ENCODE measurements at places on chromosomes 11 and 22.

GRCh38 chr11:119797123-119797611, 68.2 kb upstream of the NECTIN1 start:
- peak; percentile 89 for DNase-seq

DNA sequence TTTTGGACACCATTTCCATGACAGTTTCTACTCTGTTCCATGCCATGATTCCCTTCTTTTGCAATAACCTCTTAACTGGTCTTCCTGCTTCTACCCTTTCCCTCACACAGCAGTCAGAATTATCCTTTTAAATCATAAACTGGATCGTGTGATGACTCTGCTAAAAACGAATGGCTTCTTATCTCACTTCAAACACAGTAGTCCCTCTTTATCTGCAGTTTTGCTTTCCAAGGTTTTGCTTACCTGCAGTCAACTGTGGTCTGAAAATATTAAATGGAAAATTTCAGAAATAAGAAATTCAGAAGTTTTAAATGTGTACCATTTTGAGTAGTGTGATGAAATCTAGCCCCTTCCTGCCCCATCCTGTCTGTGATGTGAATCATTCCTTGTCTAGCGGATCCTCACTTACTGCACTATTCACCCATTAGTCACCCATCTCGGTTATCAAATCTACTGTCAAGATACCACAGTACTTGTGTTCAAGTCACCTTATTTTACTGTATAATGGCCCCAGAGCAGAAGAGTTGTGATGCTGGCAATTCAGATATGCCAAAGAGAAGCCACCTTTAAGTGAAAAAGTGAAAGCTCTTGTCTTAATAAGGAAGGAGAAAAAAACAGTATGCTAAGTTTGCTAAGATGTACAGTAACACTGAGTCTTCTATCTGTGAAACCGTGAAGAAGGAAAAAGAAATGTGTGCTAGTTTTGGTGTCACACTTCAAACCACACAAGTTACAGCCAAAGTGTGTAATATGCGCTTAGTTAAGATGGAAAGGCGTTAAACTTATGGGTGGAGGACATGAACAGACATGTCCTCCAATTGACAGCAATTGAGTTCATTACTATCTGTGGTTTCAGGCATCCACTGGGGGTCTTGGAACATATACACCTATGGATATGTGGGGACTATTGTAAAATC, 283.0 kb downstream of the DDX10 start:
- no peak for DNase-seq

DNA sequence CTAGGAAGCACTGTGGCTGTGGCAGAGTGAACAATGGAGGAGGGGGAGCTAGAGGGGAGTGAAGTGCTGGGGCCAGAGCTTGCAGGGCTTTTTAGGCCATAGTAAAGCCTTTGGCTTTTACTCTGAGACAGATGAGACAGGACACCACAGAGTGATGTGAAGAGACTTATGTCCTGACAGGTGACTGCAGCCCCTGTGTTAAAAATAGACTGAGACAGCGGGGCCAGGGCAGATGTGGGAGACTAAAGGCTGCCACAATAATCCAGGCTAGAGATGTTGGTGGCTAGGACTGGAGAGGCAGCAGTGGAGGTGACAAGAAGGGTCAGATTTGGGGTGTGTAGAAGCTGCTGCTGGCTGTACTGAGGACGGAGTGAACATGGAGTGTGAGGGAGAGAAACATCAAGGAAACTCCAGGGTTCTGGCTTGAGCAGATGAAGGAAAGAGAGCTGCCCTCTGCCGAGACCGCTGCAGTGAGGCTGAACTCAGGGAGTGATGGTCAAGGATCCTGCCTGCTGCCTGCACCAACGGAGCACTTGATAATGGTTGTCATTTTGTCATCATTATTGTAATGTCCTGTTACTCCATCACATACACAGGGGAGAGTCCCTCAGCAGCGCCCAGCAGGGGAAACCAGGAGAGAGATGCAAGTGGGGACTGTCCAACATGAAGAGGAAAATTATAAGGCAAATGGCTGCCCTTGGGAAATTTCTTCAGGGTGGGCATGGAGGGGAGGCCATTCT, 27.4 kb downstream of the SLC43A1 start:
- DNase-seq: no peak

DNA sequence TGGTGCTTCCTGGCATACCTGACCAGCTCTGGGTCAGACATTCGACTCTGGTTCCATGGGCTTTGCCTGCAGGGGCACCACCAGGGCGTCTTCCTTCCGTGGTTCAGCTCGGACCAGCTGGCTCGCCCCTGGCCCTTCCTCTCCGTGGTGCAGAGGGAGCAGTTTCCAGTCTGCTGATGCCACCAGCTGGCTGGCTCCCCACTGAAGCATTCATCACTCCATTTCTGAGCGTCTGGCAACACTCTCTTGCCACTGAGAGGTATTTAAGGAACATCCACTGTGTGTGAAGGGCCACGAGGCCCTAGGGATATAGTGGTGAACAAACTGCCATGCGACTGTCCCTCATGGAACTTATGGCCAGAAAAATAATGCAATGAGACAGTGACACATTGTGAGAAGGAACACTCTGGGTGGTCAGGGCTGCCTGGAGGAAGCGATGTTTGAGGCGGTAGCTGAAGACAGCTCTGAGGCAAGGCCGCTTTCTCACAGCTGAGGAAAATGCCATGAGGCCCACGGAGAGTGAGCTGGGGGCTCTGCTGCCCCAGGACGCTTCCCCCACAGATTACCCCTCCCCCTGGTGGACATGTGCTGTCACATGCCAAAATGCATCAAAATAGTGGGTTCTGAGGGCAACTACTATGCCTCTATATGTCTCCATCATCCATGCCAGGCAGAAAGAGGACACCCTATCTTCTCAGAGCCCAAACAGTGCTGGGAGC, 44.9 kb upstream of the ARFGAP3 start:
- no peak for DNase-seq

- DNase-seq: no peak
Observed at GRCh38 chr11:79466411-79466810, 25.6 kb upstream of the TENM4 start.

- no peak for DNase-seq
Observed at GRCh38 chr22:49432897-49433443, 394.7 kb downstream of the BRD1 start.

- no peak for DNase-seq
Observed at GRCh38 chr11:10611979-10612862, 43.8 kb upstream of the LYVE1 start.

GRCh38 chr11:76175783-76176182, 30.5 kb downstream of the WNT11 start:
- DNase-seq: no peak

DNA sequence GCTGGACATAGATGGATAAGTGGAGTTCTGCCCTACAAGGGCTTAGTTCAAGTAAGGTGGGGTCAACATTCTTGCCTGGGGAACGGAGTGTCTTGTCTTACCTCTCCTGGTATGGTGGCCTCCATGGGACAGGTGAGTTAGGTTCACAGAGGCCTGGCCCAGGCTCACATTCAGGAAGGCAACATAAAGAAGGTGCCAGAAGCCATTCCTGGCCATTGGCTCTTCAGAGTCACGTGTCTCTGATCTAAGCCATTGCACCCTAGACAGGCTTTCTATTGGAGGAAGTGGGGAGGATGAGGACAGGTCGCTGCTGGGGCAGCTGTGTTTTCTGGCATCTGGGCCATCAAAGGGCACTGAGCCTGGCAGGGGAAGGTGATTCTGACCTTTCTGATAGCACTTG, 14.8 kb downstream of the LMO2 start:
- DNase-seq: no peak

DNA sequence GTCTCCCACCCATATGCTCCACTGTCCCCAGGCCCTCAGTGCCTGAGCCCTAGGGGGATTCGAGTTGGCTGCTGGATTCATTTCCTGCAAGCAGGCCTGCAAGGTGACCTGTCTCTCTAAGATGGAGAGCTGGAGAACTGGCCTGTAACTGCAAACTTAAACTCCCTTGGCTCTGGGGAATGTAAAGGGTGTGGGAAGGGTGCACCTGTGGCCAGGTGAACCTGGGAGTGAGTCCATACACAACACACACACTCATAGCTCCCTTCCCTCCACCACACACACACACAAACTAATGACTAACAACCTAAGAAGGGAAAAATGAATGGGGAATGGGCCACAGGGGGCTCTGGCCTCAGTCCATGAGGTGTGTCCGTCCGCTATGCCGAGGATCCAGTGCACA, 14.5 kb downstream of the SMTNL1 start:
- no peak for DNase-seq

DNA sequence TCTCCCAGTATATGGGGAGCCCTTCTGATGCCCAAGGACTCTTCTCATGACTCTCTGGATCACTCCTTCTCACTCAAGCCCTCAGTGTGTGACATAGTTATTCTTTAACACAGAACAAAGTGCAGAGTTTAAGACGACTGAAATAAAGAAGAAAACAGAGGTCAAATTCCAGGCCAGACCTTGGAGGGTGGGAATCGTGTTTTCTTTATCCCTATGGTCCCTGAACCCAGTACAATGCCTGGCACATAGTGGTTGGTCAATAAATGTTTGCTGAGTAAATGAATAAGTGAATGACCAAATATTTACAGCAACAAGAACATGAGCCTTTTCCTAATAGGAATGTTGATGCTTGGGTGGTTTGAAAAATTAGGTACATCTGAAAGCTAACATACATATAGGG, 28.8 kb downstream of the VSTM5 start:
- no peak for DNase-seq

GRCh38 chr11:128890543-128891368, at the start of gene KCNJ5:
Gene KCNJ5 (plus strand): TSS chr11:128891356. CDS start chr11:128911274, 19,918 bp downstream.
- DNase-seq: no peak

- no peak for DNase-seq
Observed at GRCh38 chr11:133552938-133553337, 20.6 kb upstream of the OPCML start.

DNA sequence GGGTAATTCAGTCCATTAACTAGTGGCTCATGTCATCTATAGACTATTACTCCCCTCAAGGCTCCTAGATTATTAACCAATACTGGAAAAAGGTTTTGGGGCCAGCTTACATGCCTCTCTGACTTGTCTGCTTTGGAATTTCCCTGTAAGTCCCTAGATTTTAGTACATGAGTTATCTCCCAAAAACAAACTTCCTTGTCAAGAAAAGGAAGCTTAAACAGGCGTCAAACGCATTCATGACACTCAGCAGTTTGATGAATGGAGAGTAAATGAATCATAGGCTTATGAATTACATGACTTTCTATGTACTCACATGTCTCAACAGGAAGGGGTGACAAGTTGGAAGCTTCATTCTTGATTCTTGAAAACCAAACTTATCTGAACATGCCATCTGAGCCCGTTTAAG, 70.8 kb downstream of the BLID start:
- no peak for DNase-seq

GRCh38 chr22:33747576-33748180, 172.6 kb downstream of the LARGE1 start:
- DNase-seq: no peak

DNA sequence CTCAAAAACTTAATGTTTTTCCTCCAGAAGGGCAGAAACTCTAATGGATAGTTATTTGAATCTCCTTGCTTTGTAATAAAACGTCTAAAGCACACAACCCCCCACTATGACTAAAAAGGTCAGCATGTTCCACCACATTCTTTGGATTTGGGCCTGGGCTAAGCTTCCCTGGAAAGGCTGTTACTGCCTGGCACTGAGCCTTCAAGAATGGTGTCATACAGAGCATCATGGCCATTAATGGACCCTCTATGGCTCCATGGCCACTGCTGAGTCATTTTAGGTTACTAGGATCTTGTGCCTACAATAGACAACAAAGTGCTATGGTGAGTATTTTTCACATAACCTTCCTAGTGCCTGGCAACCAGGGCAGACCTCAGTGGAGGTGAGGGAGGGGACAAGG, 242.6 kb upstream of the FAT3 start:
- DNase-seq: no peak

DNA sequence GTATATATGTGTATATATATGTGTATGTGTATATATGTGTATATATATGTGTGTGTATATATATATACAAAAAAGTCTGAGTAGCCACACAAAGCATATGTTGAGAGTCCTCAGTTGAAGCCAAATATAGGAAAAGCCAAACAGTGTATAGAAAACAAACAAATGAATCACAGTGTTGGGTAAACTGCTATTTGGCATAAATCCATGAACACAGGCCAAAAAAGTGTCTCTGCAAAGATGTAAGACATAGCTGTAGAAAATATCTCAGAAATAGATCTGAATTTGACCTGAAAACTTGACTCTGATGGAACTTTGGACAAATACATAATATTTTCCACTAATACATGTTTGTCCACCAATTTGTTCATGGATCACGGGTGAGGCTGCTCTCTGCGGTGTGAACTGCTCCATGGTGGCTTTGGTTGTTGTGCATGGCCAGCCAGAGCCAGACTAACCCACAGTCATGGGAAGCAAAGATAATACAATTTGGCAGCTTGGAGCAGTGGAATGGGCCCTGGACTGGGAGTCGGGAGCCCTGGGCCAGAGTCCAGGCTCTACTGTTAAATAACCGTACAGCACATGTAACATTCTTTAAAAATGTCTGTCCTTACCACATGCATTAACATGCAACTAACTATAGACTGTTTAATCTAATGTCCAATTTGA, 76.9 kb upstream of the EED start:
- no peak for DNase-seq

DNA sequence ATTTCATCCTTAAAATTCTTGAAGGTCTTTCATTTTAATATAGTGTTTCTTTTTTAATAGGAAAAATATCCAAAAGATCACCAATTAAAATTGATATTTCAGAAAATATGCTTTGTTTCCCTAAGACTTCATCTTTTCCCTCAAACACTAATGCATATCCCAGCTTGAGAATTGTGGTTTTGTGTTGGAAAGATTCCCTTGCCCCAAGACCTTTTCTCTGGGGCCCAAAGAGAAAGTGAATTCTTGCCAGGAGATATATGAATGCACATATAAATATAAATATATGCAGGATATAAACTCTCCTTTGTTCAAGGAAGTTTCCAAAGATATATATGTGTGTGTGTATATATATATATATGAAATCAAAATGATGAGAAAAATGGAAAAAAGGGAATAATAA, 241.2 kb downstream of the FAM76B start:
- no peak for DNase-seq

DNA sequence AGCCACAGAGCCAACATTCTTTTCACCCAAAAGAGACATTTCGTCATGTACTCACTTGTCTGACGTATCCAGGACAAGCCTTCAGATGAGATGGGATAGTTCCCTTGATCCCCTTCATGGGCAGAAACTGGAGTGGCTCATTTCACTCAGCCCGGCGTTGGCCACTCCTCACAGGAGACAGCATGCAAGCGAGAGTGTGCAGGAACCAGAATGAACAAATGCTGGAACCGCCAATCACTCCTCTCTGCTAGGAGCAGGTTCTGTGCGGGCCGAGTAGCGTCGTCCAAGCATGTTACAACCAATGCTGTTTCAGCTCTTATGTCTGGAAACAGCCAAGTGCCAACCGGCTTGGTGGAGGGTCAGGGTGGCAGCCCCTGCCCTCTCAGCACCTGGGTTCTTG, 56.7 kb upstream of the GNAZ start:
- no peak for DNase-seq

DNA sequence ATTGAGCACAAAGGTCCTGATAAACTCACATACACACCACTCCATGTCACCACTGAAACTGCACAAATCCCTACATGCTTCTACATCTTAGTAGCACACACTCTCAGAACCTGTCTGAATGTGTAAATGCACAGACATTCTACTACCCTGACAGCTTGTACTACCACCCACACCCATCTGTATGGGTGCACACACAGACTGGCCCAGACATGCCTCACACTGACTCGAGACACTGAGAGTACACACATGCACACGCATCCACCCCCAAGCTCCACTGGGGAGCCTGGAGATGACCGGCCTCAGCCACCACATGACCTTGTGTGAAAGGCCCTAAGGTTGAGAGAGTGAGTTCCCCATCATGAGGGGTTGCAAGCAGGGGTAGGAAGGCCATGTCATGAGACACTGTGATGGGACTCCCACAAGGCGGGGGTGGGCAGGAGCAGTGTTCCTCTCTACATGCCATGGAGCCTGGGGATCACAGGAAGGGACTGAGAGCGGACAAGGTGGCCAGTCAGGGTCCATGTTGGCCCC, 28.1 kb downstream of the ARAP1 start:
- no peak for DNase-seq

All from neuronal stem cell (in vitro differentiated cells).